ENCODE measurements at places on chromosomes 11 and 22.
A peak's percentile ranks its signal among the peaks of the same experiment; 100 is the strongest.

DNA sequence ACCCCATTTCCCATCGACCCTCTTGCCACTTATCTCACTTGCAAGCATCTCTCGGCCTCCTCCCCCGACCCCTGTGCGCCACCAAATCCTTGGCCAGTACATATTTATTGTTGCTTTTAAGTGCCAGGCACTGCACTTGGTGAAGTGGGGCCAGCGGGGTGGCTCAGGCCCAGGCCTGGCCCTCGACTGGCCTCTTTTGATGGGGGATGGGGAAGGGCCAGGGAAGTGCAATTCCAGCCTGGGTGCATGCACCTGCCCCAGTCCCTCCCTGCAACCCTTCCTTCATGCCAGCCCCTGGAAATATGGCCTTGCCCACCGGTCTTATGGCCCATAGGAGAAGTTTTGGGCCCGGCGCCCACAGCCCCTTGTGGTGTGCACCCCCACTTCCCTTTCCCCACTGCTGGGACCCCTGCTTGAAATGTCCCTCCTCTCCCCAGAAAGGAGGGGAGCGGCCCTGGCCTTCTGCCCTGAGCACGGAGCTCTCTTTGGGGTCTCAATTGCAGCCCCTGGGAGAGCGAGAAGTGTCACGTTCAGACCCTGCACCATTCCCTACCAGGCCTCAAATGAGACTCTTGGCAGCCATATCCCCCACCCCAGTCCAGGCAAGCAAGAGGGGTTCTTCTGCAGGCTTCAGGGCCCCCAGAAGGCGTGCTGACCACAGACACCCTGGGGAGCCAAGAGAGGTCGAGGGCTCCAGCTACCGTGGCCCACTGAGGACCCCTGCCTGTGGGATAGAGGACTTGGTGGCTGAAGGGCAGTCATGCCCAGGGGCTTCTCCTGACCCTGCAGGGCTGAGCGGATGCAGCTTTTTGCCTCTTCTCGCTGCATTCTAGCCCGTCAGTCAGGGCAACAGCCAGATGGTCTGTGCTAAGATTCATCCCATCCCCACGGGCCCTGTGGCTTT, 961 bp downstream of the SUSD2 start:
- DNase-seq: peak; percentile 48

- no peak for DNase-seq
Observed at GRCh38 chr22:36461665-36462649, 19.5 kb downstream of the TXN2 start.

DNA sequence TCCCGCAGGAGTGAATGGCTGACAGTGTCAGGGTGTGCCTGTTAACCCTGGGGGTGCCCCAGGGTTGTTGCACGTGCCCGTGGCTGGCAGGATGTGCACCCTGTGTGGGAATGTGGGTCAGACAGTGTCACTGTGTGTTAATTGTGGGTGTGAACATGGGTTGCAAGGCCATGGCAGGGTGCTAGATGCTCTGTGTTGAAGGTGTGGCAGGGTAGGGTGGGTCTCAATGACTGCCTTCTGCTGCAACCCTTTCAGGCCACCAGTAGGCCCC, 8.3 kb downstream of the RIN1 start:
- DNase-seq: no peak

DNA sequence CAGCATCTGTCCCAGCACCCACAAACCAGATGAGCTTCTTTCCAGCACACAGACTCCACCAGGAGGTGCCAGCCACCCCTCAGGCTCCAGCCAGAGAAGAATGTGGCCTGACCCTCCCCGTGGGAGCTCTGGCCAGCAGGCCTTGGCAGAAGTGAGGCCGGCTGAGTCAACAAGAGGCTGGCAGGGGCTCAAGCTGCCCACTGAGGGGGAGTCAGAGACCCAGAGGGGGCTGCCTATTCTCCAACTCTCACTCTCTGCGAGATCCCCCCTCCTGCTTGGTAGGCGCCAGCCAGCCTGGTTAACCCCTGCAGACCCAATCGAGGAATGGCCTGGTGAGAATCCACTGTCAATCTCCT, 10.6 kb upstream of the CDC42EP1 start:
- DNase-seq: no peak

- DNase-seq: no peak
Observed at GRCh38 chr11:20000351-20001134, 159.7 kb downstream of the DBX1 start.

GRCh38 chr11:64916775-64917662, at the start of gene ATG2A:
TSS of gene ATG2A (minus strand) at chr11:64917209. CDS start at chr11:64917135, 74 bp downstream.
- peak; percentile 100 for DNase-seq

- DNase-seq: no peak
Observed at GRCh38 chr11:73257342-73258103, 14.6 kb upstream of the P2RY6 start.

DNA sequence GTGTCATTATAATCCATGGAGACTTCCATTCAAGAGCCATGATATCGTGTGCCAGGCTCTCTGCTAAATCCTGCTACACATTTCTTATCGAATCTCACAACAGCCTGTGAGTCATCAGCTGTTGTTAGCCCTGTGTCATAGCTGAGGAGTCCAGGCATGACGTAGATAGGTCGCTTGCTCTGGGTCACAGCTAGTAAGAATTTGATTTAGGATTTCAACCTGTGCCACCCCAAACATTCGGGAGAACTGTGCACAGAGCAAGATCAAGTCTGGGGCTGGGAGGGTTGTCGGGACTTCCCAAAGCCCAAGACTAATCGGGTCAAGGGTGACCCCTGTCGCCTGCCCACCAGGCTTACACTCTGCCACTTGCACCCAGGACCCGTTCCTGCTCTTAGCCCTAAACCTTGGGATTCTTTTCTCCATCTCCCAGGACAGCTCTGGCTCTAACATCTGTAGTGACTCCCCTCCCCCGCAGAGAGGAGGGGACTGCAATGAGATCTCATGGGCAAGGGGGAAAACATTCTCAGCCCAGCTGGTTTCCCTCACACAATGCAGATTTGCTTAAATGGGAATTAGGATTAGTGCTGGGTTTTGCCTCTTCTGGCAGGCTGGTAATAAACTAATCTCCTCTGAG, 34.3 kb downstream of the TSPAN18 start:
- no peak for DNase-seq

DNA sequence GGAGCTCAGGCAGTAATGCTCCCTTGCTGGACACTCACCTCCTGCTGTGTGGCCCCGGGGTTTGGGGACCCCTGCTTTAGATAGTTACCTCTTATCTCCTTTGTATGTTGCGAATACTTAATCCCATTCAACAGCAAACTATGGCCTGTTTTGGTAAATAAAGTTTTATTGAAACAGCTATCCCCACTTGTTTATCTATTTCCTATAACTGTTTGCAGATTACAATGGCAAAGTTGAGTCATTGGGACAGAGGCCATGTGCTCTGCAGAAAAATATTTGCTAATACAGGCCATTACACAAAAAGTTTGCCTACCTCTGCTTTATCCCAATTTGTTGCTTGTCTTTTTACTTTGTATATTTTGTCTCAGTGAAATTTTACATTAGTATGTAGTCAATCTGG, 68.4 kb downstream of the CACNA1I start:
- DNase-seq: no peak

DNA sequence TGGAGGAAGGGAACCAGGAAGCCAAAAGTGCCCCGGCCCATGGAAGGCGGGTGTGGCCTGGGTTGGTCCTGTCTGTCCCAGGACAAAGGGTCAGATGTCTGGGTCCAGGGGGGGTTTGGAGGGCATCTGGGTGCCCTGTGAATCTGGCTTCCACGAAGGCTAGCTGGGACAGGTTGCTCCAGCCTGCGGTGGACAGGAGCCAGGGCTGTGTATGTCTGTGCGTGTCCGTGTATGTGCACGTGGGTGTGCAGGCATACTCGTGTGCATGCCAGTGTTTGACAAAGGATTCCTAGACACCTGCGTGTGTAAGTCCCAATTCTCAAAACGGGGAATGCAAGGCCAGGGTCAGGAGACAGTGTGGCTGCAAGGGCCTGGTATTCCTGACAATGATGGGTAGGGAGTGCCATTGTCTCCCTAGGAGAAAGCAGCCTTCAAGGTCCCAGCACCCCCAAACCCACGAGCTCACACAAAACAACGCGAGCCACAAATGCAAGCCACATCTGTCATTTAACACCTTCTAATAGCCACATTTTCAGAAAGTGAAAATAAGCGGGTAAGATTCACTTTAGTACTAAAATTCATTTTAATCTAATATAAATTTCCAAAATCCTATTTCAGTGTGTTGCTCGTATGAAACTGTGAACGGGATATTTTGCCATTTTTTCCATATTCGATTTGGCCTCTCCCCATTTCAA, 78.4 kb upstream of the WNT7B start:
- no peak for DNase-seq

DNA sequence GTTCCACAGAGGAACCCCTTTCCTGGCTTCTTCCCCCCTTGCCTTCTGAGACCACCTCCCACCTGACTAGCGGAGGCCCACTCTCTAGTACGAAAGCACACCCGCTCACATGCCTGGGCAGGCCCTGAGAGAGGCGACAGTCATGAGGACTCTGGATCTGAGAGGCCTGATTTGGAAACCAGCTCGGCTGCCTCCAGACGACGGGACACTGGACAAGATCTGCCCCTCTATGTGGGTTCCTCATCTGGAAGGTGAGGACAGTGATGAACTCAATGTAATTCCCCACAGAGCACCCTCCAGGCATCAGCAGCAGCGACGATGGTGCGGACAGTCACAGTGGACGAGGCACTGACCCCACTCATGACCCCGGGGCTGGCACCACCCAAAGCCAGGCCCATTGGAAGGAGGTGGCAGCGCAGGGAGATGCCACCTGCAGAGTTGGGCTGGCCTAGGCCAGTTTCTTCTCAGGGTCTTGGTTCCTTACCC, 7.5 kb downstream of the SULT4A1 start:
- no peak for DNase-seq

GRCh38 chr22:34847072-34847471, 218.9 kb upstream of the ISX start:
- DNase-seq: no peak

GRCh38 chr11:6646918-6647679, 8.5 kb downstream of the DCHS1 start:
- DNase-seq: peak; percentile 62

- no peak for DNase-seq
Observed at GRCh38 chr11:59598961-59599360, 16.6 kb downstream of the OSBP start.

GRCh38 chr11:2929531-2929949, 320 bp upstream of the PHLDA2 start:
- DNase-seq: peak; percentile 46

- no peak for DNase-seq
Observed at GRCh38 chr22:17675584-17675983, 37.0 kb downstream of the BCL2L13 start.

- no peak for DNase-seq
Observed at GRCh38 chr11:115820026-115820425, 315.8 kb upstream of the CADM1 start.

DNA sequence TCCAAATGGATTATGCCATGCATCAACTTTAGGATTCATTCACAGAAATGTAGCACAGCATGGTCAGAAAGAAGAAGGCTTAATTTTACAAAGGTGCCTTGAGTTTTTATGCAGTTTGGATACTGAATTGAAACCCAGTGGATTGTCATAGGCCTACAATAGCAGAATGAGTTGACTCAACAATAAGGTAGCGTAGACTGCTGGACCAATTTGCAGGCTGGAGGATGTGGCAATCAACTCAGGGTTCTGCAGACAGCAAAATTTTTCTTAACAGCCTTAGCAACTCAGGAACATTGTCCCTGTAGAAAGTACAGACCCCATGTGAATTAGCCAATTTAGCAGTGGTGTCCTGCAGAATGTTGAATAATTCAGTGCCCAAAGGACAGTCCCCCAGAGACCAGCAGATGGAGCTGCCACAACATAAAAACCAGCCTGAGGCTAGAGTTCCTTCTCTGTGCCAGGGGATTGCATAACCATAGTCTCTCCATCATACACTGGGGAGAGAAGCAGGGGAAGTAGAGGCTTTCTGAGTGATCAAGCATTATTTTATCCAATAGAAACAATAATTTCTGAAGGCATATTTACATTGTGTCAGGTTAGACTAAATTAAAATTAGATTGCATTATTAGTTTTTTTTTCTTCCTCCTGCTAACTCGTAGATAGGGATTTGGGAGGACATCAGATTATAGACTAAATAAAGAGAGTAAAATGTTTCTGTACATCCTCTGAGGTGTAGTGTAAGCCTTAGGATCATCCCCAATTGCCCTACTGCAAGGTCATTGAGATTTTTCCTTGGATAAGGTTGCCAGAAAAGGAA, 20.3 kb upstream of the MRPL17 start:
- peak; percentile 56 for DNase-seq

GRCh38 chr11:1433977-1434640, 44.4 kb downstream of the BRSK2 start:
- no peak for DNase-seq

- no peak for DNase-seq
Observed at GRCh38 chr22:46964773-46965550, 202.5 kb downstream of the TBC1D22A start.

DNA sequence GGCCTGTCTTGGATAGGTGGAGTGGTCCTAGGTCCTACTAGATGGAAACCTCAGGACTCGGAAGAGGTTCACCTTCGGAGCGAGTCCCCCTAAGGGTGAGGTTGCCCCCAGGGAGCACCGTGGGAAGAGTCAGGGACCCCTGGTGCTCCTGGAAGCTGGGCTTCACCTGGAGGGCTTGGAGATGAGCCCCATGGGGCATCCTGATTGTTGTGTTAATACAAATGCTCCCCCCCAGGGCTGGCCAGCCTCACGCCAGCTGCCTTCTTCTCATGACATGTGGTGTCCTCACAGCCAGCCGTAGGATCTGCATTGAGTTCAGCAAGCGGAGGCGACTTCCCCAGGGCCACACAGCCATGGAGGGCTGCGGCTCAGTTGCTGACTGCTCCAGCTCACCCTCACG, 1487.5 kb downstream of the BRD1 start:
- DNase-seq: no peak

DNA sequence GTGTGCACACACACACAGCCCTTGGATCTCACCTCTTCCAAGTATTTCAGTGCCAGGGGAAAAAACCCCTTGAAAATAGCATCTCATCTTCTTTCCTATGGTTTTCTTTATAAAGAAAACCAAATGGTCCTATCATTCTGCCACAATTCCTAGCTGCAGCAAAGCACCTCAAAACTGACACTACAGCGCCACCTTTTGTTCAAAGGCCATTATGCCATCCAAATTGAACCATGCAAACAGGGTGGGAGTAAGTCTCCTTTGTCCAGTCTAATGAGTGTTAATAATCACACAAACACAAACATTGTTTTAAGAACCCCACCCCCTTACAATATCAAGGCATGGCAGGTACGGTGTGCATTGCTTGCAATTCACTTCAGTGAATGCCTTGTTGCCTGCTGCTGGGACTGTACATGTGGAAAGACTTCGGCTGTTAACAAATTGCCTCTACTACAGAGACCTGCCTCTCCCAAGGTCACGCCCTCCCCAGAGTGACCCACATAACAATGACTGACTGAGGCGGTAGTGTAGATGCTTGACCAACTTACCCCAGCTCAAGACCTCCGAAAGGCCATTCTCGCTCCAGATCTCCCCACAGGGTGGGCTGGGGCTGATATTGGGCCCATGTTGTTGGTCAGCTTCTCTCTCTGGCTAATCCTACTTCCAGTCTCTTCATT, 31.7 kb downstream of the FAM181B start:
- peak; percentile 5 for DNase-seq

GRCh38 chr11:74418509-74418895, 20.3 kb upstream of the PGM2L1 start:
- DNase-seq: no peak

Measured in CD4-positive, alpha-beta T cell treated with Interleukin-17A for 4 hours (primary cell).